ENCODE measurements at places on chromosomes 16 and 17.

GRCh38 chr17:66549731-66550207, 247.4 kb downstream of the PRKCA start:
- DNase-seq: no peak

DNA sequence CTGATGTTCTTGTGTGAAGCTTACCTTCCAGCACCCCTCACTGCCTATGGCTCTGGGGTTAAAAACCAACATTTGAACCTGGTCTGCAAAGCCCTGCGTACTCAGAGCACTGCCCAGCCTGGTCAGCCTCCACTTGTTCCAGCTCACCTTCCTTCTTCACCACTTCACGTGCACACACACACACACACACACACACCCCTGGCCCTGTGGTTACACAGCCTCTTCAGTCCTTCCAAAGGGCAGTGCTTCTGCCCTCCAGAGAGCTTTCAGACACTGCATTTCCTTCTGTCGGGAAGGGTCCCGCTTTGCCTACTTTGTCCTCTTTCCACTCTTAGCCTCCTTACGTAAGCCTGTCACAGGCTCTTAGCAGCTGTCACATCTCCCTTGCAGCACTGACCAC, 9.6 kb upstream of the TMEM220 start:
- DNase-seq: no peak

GRCh38 chr16:30030841-30031413, at the start of gene TLCD3B:
TSS of gene TLCD3B (minus strand) at chr16:30031271. CDS start at chr16:30030527, 744 bp downstream.
- DNase-seq: no peak

GRCh38 chr16:81623365-81624102, 155.6 kb upstream of the PLCG2 start:
- no peak for DNase-seq

DNA sequence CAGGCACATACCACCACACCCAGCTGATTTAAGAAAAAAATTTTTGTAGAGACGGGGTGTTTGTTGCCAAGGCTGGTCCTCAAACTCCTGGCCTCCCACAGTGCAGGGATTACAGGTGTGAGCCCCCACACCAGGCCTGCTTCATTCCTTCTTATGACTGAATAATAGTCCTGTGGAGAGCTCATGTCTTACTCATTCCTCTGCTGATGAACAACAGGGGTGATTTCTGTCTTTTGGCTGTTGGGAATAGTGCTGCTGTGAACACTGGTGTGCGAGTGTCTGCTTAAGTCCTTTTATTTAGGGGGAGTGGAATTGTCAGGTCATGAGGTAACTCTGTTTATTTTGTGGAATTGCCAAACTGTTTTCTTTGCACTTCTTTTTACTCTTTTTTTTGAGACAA, 2.7 kb upstream of the CTRB1 start:
- DNase-seq: no peak

DNA sequence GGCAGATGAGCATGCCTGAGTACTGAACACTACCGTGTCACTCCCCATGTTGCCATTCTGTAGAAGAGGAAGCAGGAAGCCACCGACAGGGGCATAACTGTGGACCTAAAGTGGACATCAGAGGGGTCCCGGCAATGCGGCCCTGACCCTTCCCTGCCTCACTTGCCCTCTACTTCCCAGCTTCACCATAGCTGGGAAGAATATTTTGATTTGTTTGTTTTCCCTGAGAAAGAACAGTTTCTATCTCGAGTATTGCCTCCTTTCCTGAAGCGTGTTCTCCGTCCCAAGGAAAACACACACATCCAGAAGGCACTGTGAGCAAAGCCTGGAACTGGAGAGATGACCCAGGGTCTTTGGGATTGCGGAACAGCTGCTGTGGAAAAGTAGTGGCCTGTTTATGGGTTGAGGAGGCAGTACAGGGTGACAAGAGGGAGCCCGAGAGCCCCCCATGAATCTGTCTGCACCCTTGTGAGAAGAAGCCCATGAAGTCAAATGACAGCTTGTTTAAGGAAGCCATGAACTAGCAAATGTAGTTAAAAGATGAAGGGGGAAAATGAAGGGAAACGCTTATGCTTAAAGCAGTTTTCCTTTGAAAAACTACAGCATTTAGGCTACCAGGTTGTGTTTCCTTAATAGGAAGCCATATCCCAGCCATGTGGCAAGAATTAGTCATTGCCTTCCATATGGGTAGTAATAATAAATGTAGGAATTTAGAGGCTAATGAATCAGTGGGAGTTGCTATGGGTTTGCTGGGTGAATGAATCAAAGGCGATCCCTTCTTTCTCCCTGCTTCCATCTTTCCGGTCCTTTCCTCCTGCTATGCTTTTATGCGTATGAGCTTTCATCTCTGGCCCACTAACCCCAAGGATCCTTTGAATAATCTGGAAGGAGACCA, 90.0 kb upstream of the TBX2 start:
- no peak for DNase-seq

- no peak for DNase-seq
Observed at GRCh38 chr16:11586378-11586855, 302 bp downstream of the LITAF start.

DNA sequence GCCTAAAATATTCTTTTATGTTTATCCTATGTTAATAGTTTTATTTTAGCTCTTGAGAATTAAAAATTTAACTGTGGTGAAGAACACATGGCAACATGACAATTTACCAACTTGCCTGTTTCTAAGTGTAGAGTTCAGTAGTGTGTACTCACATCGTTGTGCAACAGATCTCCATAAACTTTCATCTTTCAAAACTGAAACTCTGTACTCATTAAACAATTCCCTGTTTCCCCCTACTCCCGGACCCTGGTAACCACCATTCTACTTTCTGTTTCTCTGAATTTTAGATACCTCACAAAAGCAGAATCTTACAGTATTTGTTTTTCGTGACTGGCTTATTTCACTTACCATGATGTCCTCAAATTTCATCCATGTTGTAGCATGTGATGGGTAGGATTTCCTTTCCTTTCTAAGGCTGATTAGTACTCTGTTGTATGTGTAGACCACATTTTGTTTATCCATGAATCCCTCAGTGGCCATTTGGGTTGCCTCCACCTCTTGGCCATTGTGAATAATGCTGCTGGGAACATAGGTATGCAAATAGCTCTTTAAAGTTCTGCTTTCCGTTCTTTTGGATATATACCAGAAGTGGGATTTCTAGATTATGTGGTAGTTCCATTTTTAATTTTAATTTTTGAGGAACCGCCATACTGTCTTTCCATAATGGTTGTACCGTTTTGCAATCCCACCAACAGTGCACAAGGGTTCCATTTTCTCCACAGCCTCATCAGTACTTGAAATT, 17.4 kb downstream of the IST1 start:
- DNase-seq: no peak

DNA sequence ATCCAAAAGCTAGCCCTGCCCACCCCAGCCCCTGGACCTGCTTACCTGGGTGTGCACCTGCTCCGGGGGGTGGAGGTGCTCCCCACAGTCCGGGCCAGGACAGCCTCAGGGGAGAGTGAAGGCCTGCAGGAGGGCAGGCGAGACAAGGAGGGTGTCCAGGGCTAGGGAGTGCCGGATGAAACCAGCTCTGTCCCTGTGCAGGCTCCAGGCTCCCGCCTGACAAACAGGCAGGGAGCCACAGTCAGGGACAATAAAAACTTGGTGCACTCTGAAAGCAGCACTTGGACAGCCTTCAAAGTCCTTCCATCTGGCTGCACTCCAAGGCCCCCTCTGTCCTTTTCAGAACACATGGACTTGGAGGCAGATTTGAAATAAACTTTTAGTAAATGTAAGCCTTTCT, 3.9 kb downstream of the PAQR4 start:
- no peak for DNase-seq

GRCh38 chr17:64223931-64224629, 39.0 kb downstream of the TEX2 start:
- no peak for DNase-seq

DNA sequence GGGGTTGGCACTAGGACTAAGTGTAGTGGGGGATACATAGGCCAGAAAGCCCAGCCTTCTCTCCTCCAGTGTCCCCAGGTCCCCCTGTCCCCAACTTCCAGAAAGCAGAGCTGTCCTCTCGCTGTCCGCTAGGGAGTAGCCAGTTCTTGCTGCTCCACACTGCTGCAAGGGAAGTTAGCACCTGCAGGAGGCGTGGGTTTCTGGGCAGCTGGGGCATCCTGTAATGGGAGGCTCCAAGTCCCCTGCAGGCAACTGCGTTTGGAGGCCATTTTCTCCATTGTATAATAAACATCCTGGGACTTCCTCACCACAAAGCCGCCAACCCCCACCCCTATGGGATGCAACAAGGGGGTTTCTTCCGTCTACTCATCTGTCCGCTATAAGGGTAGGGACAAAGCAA, 1.7 kb downstream of the RPRML start:
- DNase-seq: no peak

GRCh38 chr17:62757500-62757951, 50.6 kb downstream of the MARCHF10 start:
- DNase-seq: no peak

- no peak for DNase-seq
Observed at GRCh38 chr17:32777436-32777835, 99.5 kb downstream of the MYO1D start.

DNA sequence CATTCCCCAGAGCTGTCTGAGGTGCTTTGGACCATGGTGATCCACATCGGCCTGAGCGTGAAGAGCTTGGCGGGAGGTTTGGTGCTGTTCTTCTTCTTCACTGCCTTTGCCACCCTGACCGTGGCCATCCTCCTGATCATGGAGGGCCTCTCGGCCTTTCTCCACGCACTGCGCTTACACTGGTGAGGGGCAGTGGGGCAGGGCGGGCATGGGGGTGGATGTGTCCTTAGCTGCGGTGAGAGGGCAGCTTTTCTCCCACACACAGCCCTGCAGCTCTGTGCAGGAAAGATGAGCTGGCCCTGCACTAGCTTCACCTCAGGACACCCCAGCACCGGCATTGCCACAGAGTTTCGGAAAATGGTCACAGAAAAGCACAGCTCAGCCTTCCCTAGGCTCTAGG, 21.8 kb upstream of the NAGLU start:
- no peak for DNase-seq

DNA sequence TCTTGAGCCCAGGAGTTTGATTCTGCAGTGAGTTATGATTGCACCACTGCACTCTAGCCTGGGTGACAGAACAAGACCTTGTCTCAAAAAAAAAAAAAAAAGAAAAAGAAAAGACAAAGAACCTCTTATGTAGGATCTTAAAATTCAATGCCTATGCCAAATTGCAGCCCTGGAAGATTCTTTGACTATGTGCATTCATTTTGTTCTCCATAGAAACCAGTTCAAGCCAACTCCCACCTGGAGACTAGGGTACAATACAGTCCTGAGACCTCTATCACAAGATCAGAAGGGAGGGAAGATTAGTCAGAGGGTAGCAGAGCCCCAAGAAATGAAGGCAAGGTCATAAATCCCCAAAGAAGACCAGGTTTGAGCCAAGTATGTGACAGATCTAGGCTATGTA, 90.6 kb upstream of the HAS3 start:
- DNase-seq: no peak

- no peak for DNase-seq
Observed at GRCh38 chr16:83774066-83774465, 33.7 kb upstream of the HSBP1 start.

DNA sequence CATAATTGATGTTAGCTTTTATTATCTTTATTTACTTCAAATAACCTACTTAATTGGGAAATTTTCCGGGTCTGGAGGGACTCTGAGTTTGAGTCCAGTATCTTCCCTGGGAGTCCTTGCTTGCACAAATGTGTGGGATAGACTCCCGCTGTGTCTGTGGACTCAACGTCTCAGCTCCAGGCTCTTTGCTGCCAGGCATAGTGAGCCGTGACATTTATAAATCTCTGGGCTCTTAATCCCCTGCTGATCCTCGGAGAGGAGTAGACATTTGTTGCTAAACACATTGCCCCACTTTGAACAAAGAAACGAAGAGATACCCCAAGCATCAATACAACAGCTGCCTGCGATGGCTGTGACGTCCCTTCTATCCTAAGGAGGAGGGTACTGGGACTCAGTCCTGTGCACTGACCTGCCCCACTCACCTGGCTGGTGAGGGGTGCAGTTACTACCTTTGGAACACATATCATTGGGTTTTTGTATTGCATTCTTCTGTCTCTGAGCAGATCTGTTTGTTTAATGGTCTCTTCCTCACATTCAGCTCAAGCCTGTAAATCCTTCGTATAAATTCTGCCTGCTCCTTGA, 316.9 kb downstream of the HAPSTR1 start:
- DNase-seq: no peak

DNA sequence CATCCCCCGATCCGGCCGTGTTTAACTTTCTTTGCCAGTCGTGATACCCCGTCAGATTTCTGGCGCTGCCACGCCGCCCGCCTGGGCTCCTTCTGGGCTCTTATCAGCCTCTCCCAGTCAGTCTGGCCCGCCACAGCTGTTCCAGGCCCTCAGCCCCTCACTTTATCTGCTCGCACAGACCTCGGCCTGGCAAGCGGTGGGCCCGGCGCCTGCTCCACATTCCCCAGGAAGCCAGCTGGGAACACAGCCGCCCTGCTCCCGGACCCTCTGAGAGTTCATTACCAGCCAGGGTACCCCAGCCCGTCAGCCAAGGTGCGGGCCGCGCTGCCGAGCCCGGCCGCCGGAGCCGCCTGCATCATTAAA, 157.5 kb downstream of the ZNF423 start:
- no peak for DNase-seq

DNA sequence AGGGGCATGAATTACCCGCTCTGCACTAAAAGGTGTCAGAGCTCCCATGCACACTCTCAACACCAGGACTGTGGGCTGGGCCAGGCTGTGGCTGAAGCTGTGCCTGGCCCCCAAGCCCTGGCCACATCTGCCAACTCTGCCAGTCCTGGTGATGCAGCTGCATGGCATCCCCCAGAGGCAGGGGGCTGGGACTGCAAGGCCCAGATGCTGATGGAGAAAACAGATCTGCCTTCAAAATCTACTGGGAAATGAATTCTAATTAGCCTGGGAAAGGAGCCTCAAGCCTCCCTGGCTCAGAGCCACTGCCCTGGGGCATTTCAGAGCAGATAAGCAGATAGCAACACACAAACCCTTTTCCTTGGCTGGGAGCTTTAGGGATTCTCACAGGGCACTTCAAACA, 3.4 kb downstream of the CHST6 start:
- DNase-seq: no peak

GRCh38 chr16:64626776-64627175, 495.1 kb downstream of the CDH11 start:
- no peak for DNase-seq

GRCh38 chr17:3857261-3858105, 11.4 kb upstream of the NCBP3 start:
- no peak for DNase-seq

GRCh38 chr16:4639899-4640509, 15.4 kb downstream of the MGRN1 start:
- DNase-seq: no peak

DNA sequence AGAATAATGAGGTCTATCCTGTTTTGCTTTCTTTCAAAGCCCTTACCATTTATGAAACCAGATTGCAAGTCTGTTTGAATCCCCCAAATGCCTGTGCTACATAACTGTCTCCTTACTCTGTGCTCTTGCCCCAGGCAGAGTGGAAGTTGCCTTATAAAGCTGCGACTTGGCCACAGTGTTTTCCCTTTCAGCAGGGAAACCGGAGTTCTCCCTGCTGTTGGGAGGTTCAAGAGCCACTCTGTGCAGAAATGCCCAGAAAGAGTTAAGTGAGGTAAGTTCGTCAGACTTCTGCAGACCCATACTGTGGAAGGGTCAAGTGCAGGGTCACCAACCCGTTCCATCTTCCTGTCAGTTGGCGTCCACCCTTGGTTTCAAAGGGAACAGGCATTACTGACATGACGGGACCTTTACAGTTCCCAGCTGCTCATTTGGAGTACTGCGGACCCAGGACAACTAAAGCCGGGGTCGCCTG, 508.9 kb downstream of the WWOX start:
- DNase-seq: no peak
